ENCODE measurements at places on chromosomes 3 and 15.
A peak's percentile ranks its signal among the peaks of the same experiment; 100 is the strongest.

- DNase-seq, result no peak
Measured at GRCh38 chr3:23174426-23175039, 28.6 kb upstream of the UBE2E2 start.

DNA sequence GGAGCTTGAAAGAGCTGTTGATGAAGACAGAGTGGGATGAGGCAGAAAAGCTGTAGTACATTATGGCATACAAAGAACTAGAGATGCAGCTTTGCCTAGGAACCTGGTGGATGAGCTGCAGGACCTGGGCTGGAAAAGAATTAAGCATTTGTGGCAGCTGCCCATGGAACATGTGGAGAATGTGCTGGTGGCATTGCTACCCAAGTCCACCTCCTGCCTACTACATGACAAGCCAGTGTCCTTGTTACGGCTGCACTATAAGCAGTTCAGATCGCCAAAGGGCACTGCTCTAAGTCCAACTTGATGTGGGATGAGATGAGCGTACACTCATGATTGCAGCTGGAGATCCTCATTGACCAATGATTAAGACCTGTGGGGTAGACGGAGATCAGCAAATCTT is 81.1 kb upstream of the ADPGK start:
- no peak for DNase-seq

- DNase-seq, result no peak
Measured at GRCh38 chr3:139627759-139628158, 50.0 kb downstream of the NMNAT3 start.

- peak; percentile 80 for DNase-seq
Measured at GRCh38 chr15:75695220-75695619, 17.4 kb downstream of the CSPG4 start.

- no peak for DNase-seq
Measured at GRCh38 chr3:151798466-151798865, 15.4 kb upstream of the AADAC start.

DNA sequence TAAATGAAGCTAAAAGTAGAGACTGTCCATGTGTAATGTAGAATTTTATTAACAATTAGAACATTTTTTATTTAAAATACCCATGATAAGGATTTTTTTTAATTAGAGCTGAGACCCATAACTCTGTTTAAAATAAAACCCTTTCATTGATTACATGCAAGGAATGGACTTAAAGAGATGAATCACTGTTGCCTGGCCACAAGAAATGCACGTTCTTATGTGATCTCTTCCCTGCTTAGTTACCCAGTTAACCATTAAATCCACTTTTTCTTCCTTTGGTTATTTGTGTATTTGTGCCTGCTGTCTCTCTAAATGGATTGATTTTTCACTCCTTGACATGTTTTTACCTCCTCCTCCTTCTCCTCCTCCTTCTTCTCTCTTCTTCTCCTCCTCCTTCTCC is 83.3 kb upstream of the SLITRK3 start:
- DNase-seq, result no peak

DNA sequence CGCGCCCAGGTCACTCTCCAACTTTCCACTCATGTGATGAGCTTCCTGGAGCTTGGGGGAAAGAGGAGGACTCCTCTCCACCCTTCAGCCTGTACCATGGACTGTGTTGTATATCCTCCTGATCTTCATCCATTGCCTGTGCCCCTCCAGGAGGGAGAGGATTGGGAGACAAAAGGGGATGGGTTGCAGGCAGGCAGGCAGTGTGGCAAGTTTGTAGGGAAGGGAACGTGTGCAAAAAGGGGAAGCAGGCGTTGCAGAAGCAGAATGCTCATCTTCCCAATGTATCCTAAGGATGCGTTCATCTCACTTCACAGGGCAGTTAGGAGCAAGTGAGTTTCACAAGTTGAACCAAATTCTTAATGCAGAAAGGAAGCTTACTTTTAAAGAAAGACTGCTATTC is 28.1 kb upstream of the GHSR start:
- DNase-seq, result no peak

- no peak for DNase-seq
Measured at GRCh38 chr15:91854639-91854990, 1.1 kb downstream of the SLCO3A1 start.

DNA sequence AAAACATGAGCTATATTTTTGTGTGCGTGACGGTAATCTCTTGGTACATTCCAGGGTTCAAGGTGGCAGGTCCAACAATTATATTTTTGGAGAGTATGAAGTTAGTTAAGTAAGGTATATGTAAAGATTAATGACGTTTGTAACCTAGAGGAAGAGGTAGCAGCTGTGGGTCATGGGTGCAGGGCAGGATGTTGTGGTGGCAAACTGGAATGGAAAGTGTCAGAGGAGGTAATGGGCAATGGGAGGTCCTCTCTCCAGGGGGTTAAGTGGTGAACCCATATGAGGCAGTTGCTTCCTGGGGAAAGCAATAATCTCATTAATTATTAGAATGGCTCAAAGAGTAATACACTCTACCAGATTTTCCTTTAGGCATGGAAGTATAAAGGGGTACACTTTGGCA is 1.0 kb upstream of the CD200R1L start:
- DNase-seq, result no peak

DNA sequence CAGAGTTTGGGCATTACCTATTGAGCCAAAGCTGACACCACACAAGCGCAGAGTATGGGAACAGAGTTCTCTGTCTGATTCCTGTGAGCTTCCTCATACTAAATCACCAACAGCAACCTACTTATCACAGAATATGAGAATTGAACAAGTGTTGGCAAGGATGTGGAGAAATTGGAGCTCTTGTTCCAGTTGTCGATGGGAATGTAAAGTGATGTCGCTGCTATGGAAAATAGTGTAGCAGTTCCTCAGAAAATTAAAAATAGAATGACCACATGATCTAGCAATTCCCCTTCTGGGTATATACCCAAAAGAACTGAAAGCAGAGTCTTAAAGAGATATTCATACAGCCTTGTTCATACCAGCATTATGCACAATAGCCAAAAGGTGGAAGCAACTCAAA is 33.4 kb downstream of the CD86 start:
- DNase-seq, result no peak

GRCh38 chr3:68057637-68058320 is 403.4 kb upstream of the SUCLG2 start:
- DNase-seq, result no peak

DNA sequence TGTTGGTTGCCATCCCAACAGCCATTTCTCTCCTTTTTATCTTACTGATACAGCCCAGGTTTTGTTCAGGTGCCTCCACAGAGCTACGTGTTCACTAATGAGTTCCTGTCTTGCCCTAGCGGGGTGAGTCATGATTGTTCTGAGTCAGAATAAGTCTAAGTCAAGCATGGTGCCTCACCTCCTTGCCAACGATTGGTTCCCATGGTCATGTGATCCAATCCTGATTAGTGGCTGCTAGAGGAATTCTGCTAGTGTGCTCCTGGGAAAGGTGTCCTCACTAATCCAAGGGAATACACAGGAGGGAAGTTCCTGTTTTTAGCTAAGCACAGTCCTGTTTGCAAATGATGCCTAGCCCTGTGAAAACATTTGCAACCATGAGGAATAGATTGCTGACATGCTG is 99.8 kb downstream of the NSUN3 start:
- DNase-seq, result no peak

GRCh38 chr15:70165716-70166284 is 68.1 kb upstream of the TLE3 start:
- DNase-seq, result no peak

GRCh38 chr3:88732186-88732585 is 375.2 kb upstream of the EPHA3 start:
- no peak for DNase-seq

- DNase-seq, result no peak
Measured at GRCh38 chr3:135448520-135448919, 517.0 kb upstream of the PPP2R3A start.

DNA sequence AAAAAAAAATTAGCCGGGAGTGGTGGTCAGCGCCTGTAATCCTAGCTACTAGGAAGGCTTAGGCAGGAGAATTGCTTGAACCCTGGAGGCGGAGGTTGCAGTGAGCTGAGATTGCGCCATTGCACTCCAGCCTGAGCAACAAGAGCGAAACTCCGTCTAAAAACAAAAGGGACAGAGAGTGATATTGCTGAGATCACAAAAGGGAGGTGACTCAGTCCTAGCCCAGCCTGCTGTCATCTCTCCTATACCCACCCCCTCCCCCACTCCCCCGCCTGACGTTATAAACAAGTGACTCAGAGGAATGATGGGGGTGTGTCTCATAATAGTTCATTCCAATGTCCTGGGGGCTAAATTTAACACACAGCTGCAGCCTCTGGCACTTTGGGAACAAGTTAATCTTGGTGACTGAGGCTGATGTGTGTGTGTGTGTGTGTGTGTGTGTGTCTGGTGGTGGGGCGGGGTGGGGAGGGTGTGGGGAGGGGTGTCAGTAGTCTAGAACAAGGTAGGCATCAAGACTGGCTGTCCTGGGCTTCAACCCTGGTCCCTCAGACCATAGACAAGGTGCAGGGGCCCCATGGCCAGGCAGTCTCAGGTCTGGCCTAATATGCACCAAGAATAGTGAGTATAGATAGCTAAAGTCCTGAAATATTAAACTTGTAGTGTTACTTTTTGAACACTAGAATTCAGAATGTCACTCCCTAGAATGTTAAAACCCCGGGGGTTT is 1.3 kb upstream of the KLHL40 start:
- DNase-seq, result no peak

All from GM13976 (cell line).